ENCODE measurements at places on chromosomes 12 and 14.

GRCh38 chr12:64030155-64030554, 185.7 kb downstream of the SRGAP1 start:
- no peak for DNase-seq

GRCh38 chr12:22231836-22232235, 102.7 kb downstream of the ST8SIA1 start:
- no peak for DNase-seq

DNA sequence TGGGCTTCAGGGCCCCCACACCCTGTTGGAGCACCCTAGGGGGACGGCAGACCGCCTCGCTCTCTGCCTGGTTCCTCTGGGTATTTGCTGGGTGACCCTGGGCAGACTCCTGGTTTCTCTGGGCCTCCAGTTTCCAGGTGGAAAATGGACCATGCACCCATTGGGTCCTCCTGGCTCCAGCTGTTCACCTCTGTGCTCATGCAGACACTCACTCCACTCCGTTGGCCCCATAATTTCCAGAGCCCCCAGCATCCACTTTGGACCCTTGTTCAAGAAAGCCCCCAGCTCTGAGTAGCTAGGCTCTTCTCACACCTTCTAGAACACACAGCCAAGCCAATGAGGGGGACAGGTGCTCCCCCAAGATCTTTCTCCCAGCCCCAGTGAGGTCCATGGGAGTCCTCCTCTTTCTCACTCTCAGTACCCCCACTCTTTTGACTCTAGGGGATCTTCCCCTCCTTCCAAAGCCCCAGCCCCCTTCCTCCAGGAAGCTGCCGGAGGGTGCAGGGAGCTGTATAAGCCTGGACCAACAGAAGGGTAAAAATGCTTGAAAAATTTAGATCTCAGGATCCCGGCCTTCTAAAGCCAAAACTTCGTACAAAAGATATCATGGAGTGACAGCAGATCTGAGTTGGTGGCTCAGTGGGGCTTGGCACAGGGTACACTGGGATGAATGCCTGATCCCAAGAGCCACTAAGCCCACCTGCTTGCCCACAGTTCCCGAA, 174.8 kb upstream of the RTL1 start:
- DNase-seq, result no peak

- no peak for DNase-seq
These were observed 110.3 kb downstream of the DICER1 start for GRCh38 chr14:95046711-95047681.

- DNase-seq, result no peak
These were observed 13.3 kb downstream of the STX2 start for GRCh38 chr12:130825771-130826150.

- DNase-seq, result no peak
These were observed 1.5 kb downstream of the RAD51AP1 start for GRCh38 chr12:4540170-4540569.

- DNase-seq, result peak; percentile 11
These were observed 35.8 kb downstream of the CCNK start for GRCh38 chr14:99516871-99517642.

- no peak for DNase-seq
These were observed 3.5 kb downstream of the TMEM119 start for GRCh38 chr12:108594323-108594903.

DNA sequence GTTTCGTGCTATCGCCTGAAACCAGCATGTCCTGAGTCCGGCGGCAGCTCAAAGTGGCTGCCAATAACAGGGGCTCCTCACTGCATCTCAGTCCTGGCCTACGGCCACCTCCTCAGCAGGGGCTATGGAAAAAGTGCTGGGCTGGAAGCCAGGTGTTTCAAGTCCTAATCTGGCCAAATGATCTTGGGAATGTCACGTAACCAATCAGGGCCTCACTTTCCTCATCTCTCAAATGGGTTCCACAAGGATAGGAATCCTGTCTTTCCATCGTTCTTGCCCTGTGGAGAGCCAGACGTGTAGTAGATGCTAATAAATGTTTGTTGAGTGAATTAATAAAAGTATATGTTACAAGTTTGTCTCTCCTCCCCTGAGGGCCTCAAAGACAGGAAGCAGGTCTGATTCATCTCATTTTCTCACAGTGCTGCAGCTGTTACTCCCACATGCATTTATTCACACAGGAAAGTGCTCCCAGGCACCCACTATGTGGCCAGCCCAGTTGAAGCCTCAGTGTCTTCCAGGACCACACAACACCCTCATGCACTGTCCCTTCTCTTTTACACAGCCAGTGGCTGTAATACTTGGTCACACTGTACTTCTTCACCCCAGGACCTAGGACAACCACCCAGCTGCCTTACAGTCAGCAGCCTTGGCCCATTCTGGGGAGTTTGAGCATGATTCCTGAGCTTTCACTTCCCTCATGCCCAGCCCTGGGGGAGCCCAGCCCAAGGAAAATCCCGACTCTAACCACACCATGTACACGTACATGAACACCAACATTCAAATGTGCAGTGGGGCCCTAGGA, 5.0 kb downstream of the CMKLR1 start:
- no peak for DNase-seq

DNA sequence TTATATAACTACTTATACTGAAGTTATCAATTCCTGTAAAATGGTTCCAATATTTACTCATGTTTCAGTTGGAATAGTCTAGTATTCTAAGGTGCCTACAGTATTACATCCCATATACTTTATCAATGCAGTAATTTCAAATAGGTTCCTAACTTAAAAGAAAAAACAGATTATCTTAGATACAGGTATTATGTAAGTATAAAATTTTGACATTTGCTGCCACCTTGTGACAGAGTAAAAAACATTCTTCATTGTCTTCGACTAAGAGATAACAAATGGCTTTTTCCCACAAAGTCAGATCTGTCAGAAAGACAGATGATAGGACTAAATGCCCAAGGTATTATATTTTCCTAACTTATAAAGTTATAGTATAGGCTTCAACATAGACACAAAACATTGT, 78.7 kb downstream of the TXNDC16 start:
- DNase-seq, result no peak

DNA sequence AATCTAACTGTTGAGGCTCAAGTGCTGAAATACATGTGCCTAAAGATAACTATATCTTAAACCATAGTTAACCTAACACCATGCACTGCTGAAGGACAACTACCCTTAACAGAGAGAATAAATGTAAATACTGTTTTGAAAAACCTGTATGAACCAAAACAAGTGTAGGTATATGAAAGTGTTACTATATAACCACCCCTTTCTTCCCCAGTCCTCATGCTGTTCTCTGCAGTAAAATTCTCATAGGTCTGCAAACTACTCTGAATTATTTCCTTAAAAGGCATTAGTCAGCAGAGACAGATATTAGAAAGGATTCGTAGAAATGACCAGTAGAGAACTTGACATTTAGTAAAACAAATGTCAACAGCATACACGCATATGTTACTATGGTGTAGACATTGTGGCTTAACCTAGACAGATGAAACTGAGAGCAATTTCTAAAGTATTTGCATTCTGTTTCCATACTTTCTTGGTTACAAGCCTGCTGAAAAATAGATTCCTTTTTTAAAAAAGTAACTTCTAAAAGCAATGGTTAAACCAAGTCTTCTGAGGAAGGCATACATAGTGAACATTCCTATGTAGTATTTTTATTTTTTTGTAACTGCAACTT, 13.9 kb downstream of the CSRP2 start:
- no peak for DNase-seq

GRCh38 chr14:40345334-40345733, 913.1 kb upstream of the FBXO33 start:
- no peak for DNase-seq

DNA sequence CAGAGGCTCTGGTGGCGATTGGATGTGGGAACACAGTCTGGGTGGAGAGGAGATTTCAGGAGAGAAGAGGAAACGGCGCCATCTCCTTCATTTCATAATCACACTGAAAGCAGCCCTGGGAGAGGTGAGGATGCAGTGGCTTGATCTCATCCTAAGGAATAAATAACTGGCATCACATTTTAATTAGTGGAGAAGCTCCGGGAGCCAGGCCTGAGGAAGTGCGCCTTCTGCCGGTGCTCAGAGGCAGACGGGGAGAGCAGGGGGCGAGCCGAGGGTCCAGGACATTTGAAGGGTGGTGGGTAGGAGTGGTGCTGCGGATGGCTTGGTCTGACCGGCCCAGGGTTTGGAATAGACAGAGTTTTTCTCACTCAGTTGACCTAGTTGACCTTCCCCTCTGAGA, 265.0 kb downstream of the CACNA1C start:
- DNase-seq, result no peak

DNA sequence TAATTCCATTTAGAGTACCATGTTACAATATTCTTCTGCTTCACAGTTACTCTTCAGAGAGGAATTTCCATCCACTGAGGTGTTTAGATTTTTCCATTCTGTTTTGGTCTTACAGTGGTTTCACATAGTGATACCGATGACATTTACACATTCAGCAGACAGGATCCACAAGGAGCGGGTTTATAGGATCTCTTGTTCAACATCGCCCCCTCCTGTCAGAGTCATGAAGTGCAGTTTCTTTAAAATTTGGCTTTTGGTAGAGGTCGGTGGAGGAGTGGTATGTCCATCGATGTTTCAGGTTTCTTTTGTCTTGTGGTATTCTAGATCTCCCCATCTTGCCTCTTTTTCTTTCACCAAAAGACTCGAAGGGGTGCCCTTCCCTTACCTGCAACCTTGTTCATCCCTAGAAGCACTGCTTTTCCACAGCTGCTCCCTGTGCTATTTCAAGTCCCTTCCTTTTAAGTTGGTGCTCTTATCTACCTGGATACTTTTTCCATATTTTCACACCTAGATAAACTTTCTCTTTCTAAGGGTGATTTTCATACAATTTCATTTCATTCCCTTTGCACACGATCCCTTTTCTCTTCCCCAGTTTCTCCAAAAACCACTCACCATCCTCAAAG, 181.3 kb downstream of the ITPR2 start:
- peak; percentile 80 for DNase-seq

DNA sequence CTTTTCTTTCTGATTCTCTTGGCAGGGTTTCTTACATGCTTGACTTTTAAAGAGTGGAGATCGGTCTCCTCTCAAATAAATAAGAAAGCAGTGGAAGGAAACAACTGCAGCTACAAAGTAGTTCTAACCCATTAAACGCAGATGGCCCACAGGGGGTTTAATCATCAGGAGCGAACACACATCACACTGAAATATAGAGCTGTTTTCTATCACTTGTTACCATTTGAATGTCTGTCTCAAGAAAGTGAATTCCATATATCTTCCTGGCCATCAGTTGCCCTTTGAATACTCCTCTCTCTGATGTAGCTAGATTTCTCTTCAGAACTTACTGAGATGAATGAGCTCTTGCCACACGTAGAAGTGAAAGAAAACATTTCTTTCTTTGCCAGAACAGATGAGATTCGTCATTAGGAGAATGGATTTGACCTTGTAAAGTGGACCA, 29.1 kb downstream of the ALX1 start:
- no peak for DNase-seq

DNA sequence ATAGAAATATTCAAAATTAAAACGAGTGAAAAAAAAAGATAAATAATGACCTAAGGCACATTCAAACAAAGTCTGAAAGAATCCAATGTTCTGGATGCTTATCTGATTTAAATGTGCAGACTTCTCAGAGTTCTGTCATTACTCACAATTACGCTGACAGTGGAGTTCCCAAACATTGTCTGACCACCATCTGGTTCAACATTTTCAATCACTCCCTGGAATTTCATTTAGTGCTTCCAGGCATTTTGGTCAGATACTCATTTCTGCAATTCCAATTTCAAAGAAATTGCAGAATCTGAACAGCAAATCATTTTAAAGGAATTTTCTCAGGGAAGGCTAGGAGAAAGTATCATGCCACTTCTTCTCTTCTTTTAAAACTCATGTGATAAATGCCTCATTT, 398.2 kb upstream of the PDE3A start:
- no peak for DNase-seq
